ENCODE measurements at places on chromosomes 7 and 10.

DNA sequence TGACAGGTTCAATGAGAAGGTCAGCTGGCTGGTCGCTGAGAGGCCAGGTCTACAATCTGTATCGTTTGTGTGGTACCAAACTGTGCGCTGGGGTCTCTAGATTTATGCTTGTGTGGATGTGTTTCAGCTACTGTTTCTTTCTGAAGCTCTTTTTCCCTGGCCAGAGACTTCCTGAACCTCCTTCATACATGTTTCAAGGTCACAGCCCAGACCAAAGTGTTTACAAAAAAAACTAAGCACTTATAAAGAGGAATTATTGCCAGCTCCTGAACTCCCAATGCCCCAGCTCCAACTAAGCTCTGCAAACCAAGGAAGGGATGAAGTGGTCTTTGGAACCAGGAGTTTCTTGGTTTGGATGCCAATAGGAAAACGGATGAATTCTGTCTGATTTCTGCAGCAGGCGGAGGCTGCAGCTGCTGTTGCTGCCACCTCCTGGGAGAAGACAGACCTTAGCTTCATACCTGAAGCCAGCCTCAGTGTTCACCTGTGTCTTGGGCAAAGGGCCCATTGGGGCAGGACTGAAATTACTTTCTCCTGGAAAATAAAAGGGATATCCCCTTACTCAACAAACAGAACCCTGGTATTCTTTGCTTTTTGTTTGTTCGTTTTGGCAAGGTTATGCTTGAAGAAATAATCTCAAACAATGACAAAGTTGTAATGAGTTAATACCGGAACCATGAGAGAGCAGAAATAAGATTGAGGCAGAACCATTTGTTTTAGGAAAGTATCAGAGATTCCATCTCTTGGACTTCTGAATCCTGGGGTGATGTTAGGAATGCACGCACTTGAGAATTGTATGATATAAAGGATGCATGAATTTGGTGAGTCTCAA lies 24.6 kb upstream of the MKLN1 start:
- no peak for DNase-seq

GRCh38 chr7:108324053-108325038 lies 131.9 kb downstream of the NRCAM start:
- DNase-seq, result no peak

DNA sequence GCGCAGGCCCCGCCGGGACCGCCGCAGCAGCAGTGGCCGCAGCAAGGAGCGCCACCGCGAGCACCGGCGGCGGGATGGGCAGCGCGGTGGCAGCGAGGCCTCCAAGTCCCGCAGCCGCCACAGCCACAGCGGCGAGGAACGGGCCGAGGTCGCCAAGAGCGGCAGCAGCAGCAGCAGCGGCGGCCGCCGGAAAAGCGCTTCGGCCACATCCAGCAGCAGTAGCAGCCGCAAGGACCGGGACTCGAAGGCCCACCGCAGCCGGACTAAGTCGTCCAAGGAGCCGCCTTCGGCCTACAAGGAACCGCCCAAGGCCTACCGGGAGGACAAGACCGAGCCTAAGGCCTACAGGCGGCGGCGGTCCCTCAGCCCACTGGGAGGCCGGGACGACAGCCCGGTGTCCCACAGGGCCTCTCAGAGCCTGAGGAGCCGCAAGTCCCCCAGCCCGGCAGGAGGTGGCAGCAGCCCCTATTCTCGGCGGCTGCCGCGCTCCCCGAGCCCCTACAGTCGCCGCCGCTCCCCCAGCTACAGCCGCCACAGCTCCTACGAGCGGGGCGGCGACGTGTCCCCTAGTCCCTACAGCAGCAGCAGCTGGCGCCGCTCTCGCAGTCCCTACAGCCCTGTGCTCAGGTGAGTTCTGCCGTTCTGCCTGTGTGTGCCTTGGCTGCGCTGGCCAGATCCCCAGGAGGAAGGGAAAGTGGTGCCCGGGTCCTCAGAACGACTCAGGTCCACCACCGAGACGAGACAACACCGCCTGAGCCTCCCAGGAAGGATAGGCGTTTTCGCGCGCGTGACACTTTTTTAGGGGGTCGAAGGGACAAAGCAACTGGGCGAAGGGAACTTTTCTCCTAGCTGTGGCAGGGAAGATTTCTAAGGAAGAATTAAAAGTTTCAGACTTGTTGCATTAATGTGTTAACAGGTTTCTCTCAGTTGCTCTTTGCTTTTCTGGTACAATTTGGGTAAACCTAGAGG lies 1.5 kb downstream of the CDK13 start:
- DNase-seq, result peak; percentile 73

- no peak for DNase-seq
Measured at GRCh38 chr10:96645191-96645721, 58.4 kb upstream of the TM9SF3 start.

- DNase-seq, result no peak
Measured at GRCh38 chr7:130145424-130146100, 59.6 kb downstream of the TMEM209 start.

- no peak for DNase-seq
Measured at GRCh38 chr7:3691478-3692158, 390.6 kb downstream of the SDK1 start.

DNA sequence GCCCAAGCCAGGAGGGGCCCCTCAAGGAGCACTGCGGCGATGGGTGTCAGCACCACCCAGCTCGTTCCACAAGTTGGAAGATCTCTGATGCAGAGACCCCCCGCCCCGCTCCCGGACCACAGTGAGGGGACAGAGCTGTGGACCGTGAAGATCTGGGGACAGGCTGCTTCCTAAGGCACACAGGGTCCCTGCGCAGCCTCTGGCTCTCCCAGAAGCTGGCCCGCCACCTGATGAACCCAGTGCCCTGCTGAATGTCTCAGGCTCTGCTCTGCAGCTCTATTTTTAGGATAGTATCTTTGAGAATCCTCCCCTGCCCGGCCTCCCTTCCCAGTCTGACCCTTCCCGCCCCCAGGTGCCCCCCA lies 29.7 kb downstream of the GBX1 start:
- DNase-seq, result no peak

GRCh38 chr7:38051786-38052185 lies 126.3 kb upstream of the STARD3NL start:
- DNase-seq, result no peak

DNA sequence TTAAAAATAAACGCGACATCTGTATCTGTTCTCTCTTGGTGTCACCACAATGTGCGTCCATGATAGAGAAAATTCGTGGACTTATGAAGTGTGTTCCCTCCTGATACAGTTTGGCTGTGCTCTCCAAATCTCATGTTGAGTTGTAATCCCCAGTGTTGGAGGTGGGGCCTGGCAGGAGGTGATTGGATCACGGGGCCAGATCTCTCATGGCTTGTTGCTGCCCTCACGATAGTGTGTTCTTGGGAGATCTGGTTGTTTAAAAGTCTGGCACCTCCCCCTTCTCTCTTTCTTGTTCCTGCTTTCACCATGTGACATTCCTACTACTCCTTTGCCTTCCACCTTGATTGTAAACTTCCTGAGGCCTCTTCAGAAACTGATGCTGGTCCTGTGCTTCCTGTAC lies 229.4 kb upstream of the MYO3A start:
- DNase-seq, result no peak

- DNase-seq, result no peak
Measured at GRCh38 chr10:3827768-3828403, 42.9 kb upstream of the KLF6 start.

GRCh38 chr7:16007911-16008310 lies 321.4 kb upstream of the MEOX2 start:
- no peak for DNase-seq

- DNase-seq, result no peak
Measured at GRCh38 chr10:121324678-121325213, 273.5 kb downstream of the FGFR2 start.

- no peak for DNase-seq
Measured at GRCh38 chr7:2705371-2706096, 17.5 kb downstream of the AMZ1 start.

- DNase-seq, result no peak
Measured at GRCh38 chr10:34966451-34966850, 123.7 kb downstream of the CUL2 start.

- DNase-seq, result no peak
Measured at GRCh38 chr10:6465437-6465836, 114.6 kb downstream of the PRKCQ start.

GRCh38 chr10:54469587-54470323 lies 331.3 kb downstream of the PCDH15 start:
- no peak for DNase-seq

DNA sequence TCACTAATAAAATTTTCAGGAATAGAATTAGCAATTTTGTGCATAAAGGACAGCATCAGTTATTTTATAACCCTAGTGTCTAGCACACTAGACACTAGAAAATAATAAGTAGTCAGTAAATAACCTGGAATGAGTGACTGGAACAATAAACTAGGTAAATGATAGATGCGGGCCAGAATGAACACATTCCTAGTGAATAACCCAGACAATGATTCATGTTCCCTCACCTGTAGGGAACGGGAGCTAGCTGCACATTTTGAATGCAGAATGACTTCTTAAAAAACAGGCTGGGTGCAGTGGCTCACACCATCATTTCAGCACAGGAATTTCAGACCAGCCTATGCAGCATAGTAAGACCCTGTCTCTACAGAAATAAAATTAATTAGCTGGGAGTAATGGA lies 3.2 kb upstream of the ATOH7 start:
- DNase-seq, result no peak

DNA sequence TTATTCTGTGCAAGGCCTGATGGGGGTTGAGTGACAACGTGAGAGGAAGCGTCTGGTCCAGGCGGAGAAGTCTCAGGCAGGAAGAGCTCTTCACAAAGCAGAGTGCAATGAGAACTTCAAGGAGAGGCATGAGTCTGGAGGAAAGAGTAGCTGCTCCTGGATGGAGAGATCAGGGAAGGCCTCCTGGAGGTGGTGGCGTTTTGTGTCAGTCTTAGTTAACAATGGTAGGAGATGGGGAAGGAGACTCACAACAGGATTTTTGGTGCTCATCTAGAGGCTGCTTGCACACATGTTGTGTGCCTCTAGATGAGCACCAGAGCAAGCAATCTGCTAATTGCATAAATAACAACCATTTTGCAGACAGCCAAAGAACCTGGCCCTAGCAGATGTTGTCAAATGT lies 442.8 kb upstream of the PODXL start:
- DNase-seq, result no peak

DNA sequence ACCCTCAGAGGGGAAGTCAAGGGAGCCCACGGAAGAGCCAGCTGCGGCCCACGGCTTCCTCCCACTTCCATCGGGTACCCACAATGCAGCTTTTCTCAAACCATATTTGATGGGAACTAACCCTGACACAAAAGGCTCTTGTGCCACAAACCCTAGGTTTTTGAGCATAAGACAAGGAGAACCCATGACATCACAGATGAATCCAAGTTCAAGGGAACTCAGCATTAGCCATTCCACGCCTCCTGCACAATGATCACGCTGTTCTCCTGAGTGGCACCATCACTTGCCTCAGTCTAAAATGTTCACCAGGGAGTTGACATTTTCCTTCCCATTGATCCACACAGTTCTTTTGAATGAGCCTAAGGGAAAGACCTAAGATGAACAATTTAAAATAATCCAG lies 70.4 kb downstream of the ITIH5 start:
- DNase-seq, result no peak

GRCh38 chr10:11036424-11037011 lies 18.8 kb downstream of the CELF2 start:
- no peak for DNase-seq

GRCh38 chr10:43879742-43880141 lies 231.1 kb upstream of the ZNF32 start:
- peak; percentile 69 for DNase-seq

- DNase-seq, result no peak
Measured at GRCh38 chr7:32158751-32159745, 88.8 kb upstream of the PDE1C start.

DNA sequence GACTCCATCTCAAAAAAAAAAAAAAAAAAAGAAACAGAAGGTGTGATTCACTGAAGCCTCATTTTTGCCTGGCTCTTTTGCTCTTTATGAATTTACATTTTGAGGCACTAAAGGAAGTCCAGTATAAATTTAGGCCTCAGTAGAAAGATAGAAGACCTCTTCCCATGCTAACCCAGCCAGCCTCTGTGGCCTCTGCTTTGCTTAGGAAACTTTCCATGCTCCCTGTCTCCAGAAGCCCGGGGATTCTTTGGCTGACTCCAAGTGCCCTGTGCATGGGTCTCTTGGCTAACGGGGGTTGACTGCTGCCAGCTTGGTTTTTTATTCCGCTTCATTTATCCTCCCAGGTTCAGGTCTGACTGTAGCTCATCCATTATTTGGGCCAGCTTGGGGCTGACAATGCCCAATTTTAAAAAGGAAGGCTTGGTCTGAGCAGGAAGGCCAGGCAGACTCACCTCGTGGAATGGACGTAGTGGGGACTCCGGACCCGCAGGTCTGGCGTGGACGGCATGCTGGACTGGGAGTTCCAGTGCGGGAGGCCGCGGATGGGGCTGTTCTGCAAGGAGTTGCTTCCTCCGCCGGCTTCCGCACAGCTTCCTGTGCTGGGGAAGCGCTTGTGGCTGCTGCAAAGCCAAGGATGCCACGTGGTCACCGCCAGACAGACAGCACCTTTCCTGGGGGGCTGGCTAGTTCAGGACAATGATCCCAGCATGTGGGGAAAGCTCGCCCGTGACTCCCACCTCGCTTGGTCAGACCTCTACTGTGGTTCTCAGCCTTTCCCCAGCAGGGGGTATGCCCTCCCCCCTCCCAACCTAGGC lies 72.3 kb downstream of the PRPF18 start:
- DNase-seq, result no peak

GRCh38 chr7:41170466-41170865 lies 532.4 kb downstream of the INHBA start:
- no peak for DNase-seq

DNA sequence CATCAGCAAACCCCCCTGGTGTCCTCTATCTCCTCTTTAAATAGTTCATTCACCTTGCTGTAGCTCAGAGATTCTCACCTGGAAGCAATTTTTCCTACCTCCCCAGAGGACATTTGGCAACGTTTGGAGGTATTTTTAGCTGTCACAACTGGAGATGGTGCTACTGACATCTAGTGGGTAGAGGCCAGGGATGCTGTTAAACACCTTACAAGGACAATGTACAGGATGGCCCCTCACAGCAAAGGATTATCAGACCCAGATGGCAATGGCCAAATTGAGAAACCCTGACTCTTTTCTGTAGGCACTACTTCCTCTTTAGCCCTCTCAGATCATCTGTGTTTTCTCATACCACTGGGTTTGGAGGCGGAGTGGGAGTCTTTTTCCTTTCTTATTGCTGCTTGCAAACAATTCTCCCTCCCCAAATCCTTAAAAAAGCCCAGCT lies 13.2 kb upstream of the TRA2A start:
- no peak for DNase-seq

- DNase-seq, result no peak
Measured at GRCh38 chr10:17217631-17218232, 10.3 kb upstream of the VIM start.

Measured in coronary artery (tissue), 2 donors.